NCI-H524 treated with DMSO at 0.1 percent for 48 hours (cell line): ENCODE measurements at places on chromosomes 11 and 22.

GRCh38 chr11:103257360-103257759 lies 148.1 kb downstream of the DYNC2H1 start:
- DNase-seq, result no peak

DNA sequence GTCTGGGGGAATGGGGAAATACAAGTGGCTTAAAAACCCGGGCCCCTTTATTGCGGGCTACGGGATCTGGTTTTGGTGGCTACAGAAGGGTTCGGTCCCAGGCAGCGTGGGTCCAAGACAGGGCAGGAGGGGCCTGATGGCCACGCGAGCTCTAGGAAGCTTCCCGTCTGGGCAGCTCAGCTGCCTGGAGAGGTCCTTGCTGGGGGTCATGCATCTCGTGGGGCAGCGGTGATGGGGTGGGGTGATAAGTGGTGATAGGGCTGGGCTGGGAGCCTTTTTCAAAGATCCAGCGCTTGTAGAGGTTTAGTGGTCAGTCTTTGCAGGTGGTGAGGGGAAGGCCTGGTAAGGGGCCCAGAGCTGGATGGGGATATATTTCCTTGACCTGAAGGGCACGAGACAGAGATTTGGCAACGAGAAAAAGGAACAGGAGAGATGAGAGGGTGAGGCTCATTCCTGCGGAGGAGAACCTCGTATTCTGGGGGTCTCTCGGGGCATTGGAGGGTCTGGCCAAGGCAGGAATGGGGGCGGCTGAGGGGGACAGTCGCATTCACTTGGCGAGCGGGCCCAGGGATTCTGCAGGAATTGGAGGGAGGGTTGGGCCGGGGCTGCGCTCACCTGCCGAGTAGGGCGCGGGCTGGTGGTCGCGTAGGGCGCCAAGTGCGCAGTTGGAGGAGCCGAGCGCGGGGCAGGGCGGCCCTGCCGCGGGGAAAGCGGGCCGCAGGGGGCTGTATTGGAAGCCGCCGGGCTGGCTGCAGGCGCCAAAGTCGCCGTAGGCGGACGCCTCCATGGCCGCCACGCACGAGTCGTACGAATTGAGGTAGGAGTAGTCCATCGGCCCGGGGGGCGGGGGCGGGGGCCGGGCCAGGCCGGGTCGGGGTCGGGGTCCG lies 560 bp downstream of the PHOX2A start:
- DNase-seq, result no peak

GRCh38 chr11:123434262-123434661 lies 4.2 kb downstream of the GRAMD1B start:
- DNase-seq, result no peak

GRCh38 chr11:118321386-118322082 lies 17.0 kb downstream of the CD3E start:
- DNase-seq, result no peak

GRCh38 chr11:62908468-62909072 lies 12.6 kb downstream of the CHRM1 start:
- no peak for DNase-seq

- DNase-seq, result no peak
These were observed 118.2 kb upstream of the CRYBB3 start for GRCh38 chr22:25081409-25081824.

DNA sequence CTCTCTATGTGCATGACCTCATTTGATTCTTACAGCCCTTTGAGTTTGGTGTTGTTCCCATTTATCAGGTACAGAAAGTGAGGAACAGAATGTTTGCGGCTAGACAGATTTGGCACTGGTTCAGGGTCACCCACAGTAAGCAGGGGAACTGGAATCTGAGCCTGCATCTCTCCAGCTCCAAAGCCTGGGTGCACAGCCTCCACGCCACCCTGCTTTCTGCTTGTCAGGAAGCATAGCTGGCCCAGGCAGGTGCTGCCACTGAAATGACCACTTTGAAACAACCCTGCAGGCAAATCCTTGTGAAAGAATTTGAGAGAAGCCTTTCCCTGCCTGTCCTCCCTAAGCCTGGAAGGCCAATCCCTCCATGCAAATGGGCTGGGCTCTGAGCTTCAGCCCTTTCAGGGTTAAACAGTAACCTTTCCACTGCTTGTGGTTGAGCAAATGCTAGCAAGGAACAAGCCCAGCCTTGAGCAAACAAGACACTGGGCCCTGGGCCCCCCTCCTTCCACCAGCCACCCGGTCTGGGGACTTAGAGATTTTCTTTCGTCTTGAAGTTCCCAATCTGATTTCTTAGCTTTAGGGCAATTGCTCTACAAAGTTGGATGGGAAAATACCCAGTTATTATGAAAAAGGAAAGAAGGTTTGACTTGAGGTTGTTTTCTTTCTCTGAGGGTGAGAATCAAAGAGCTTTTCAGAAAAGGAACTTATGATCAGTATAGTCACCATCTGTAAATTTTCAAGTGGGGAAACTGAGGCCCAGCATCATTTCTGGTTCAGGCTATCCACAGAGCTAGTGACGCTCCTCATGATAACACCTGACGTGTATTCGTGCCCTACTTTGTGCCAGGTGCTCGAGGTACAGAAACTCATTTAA lies 19.4 kb downstream of the EHF start:
- DNase-seq, result no peak

DNA sequence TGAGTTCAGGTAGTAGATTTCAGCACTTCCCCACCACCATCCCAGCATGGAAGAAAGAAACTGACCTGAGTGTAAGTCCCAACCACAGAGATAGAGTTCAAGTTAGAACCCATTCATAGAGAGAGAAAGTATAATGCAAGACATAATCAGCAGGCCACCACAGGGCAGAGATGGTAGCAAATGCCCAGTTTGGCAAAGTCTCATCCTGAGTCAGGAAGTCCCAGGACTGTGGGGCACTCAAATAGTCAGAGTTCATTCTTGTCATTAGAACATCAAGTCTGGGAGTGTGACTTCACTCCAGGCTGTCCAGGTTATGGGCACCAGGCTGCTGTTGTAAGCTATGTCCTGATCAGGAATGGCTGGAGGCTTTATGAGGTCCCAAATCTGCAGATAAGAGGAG lies 72.0 kb upstream of the USP47 start:
- DNase-seq, result no peak

DNA sequence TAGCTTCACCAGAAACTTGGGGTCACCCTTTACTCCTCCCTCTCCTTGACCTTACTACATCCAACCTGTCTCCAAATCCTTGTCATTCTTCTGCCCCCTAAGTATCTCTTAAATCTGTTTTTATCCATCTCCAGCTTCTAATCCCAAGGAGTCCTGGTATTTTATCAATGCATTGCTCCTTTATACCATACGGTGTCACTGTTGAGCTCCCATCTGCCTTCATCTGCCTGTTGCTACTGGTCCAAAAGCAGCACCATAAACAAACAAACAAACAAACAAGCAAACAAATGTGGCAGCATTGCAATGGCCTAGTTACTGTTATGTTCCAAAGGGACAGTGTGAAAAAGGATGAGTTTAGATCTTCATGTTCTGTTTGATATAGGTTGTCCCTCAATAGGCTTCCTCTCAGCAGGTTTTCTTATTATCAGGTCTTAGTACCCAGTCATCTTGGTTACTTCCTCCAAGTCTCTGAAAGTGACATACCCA lies 34.2 kb downstream of the DNHD1 start:
- no peak for DNase-seq

- no peak for DNase-seq
These were observed 52.2 kb downstream of the GAB2 start for GRCh38 chr11:78365381-78365792.

DNA sequence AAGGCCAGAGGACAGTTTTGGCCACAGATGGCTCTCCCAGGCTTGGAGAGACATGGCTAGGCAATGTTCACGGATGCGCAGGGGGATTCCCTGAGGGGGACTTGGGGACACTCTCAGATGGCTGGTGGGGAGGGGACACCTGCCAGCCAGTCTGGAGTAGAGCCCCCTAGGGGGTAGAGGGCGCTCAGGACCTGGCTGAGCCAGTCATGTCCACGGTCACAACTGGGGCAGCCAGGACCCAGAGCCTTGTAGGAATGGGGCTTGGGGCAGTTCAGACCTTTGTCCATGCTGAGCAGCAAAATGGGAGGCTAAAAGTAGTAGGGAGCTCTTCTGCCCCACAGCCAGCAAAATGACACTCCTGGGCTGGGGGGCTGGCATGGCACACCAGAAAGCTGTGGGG lies 1.7 kb downstream of the CSDC2 start:
- DNase-seq, result no peak

GRCh38 chr11:3950996-3951660 lies 95.7 kb downstream of the STIM1 start:
- DNase-seq, result no peak

GRCh38 chr11:73498343-73498742 lies 99.6 kb downstream of the FAM168A start:
- DNase-seq, result no peak

DNA sequence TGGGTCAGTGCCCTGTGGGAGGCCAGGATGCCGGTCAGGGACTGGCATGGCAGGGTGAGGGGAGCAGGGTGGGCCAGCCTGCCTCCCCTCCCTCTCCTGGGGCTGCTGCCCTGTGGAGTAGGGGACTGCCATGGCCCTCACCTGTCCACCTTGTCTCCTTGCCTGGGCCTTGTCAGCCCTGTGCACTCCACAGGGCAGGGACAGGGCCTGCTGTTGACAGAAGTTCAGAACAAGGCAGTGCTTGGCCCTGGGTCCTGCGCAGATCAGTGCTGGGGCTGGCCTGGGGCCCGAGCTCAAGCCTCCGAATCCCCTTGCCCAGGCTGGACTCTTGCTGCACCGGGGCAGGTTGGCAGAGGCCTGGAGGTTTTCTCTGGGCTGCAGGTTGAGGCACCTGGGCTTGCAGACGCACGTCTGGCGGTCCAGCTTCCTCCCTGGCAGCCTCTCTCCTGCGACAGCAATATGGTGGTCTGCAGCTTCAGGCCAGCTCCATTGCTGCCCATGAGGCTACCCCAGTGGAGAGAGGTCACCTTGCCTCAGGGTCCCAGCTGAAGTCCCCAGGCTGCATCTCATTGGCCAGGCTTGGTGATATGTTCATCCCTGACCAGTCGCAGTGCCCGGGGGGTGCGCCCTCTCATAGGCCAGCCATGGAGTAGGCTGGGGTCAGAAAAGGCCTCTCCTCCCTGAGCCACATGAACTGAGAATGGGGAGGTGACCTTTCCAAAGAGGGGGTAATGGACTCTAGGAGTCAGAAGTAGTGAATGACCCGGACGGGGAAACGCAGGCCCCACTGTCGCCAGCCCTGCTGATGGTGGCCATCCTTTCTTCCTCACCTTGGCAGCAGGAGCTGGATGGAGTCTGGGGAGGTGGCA lies 21.5 kb upstream of the CHKA start:
- DNase-seq, result no peak

DNA sequence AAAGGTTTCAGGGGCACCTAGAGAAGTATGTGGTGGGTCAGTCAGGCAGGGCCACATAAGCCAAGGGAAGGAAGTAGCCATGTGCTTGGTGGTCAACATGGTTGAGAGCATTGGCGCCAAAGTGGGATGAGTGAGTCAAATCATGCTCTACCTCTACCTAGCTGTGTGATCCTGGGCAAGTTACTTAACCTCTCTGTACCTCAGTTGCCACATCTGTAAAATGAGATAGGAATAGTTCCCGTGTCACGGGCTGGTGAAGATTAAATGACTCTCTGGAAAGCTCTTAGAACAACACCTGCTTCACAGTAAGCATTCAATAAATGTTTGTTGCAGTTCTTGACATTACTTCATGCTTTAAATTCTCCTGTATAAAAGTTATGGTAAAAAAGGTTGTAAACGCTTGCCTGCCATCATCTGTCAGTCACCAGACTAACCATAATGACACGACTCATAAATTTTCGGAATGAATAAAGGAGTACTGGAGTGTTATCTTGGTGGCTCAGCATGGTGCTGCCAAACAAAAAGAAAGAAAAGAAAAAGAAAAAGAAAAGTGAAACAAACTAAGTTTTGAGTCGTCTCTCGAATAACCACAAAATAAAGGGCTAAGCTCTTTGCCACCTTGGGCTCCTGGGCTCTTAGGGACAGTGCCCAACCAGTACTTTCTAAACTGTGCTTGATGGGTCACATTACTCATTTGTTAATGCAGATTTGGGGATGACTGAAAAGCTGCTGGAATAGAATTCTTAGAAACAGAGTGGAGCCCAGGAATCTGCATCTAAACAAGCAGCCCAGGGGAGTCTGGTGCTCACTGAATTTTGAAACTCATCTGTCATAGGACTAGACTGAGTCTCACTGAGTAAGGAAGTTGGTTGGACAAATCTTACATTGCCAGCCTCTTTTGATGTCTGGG lies 107.6 kb downstream of the LDLRAD3 start:
- no peak for DNase-seq

- no peak for DNase-seq
These were observed 99.1 kb upstream of the ANO1 start for GRCh38 chr11:69978841-69979614.

DNA sequence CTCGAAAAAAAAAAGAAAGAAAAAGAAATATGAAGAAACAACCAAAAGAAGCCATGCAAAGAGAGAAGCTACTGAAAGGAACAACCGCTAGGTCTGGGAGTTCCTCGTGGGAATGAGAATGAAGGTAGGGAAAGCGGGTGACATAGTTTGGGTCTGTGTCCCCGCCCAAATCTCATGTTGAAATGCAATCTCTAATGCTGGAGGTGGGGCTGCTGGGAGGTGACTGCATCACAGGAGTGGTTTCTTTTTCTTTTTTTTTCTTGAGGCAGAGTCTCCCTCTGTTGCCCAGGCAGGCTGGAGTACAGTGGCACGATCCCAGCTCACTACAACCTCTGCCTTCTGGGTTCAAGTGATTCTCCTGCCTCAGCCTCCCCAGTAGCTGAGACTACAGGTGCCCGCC lies 9.7 kb upstream of the TXN2 start:
- no peak for DNase-seq

DNA sequence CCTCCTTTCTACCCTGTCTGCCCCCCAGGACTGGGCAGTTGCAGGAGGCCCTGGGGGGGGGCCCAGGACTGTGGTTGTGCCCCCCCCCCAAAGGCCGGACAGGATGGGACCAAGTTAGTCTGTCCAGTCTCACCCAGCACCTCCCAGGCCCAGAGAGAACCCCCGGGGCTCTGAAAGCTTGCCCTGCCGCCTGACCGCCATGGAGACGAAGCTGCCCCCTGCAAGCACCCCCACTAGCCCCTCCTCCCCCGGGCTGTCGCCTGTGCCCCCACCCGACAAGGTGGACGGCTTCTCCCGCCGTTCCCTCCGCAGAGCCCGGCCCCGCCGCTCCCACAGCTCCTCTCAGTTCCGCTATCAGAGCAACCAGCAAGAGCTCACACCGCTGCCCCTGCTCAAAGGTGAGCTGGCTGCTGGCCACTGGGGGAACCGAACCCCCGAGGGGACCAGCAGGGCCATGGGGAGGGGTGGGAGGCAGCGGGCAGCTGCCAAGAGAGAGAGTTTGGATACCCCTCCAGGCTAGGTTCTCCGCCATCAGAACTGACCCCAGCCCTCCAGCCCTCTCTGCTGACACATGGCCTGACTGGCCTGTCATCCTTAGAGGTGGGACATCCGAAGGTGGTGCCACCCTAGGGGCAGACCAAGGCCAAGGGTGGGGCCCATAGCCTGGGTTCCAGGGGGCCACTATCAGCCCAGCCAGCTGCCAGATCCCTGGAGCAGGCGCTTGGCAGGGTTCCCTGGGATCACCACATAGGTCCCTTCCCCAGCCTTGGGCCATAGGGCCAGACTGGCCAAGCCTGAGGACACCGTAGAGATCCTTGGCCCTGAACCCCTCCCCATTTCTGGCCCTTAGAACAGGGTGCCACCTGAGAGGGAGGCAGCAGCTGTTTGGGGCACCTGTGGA lies 1.3 kb downstream of the PPP2R5B start:
- no peak for DNase-seq
